ENCODE measurements at places on chromosomes 12 and 14. TPM values are rescaled to one million over a fixed set of nuclear protein-coding genes. Genes with fewer than 3 reads are reported as not detected.

GRCh38 chr12:48028541-48029431, 24.5 kb upstream of the COL2A1 start:
- DNase-seq = no peak
- no peaks in the 10 kb centered on the region for H3K36me3 ChIP-seq
- peaks cover 6% of the 10 kb centered on the region for H3K4me1 ChIP-seq
- peaks cover 100% of the 10 kb centered on the region for H3K27me3 ChIP-seq
- H3K27ac ChIP-seq = no peak overlapping the region

- no peaks in the 10 kb centered on the region for H3K27me3 ChIP-seq
- no peaks in the 10 kb centered on the region for H3K4me1 ChIP-seq
- H3K27ac ChIP-seq = no peak overlapping the region
- no peaks in the 10 kb centered on the region for H3K36me3 ChIP-seq
- DNase-seq = no peak
These were observed 265.1 kb downstream of the BTG1 start for GRCh38 chr12:91880528-91880927.

ZNF839 gene
- 15.1 TPM for total RNA-seq

PTPRR gene
- 0.60 TPM for total RNA-seq

GLT1D1 gene
- 1.5 TPM for total RNA-seq

- no peaks in the 10 kb centered on the region for H3K36me3 ChIP-seq
- peak overlapping the region; percentile 66 for H3K4me3 ChIP-seq
- peaks cover 10% of the 10 kb centered on the region for H3K4me1 ChIP-seq
- no peak overlapping the region for H3K27ac ChIP-seq
These were observed 1.6 kb upstream of the ACVRL1 start for GRCh38 chr12:51905471-51906429.

DNA sequence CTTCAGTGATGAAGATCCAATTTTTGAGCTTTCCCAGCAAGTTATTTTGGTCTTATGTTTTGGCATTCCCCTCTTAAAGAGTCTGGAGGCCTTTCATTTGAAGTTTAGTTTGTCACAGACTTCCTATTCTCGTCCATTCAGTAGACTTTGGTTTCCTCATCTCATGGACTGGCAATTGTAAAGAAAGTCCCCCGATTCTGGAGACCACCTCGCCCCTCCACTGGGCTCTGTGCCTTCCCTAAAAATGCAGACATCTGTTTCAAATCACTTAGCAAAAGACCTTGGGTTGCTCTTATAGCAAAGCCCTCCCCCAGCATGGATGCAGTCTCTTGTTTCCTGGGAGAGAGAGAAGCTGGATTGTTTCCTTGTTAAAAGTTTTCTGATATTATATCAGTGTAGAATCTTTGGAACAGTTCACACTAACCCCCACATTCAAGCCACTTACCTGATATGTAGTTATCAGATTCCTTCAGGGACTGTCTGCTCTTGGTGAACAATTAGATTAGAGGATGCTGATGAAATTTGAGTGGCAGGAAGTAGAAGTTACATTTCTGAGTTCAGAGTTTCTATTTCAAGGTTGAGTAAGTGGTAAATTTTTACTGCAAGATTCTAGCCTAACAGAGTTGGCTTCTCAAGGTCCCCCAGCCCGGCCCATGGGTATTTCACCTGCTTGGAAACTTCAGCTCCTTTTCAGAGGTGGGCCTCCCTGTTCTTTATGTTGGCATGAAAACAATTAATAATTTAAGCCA, 56.3 kb downstream of the PLXNC1 start:
- H3K4me3 ChIP-seq = no peak overlapping the region
- peaks cover 3% of the 10 kb centered on the region for H3K36me3 ChIP-seq
- H3K4me1 ChIP-seq = peaks cover 35% of the 10 kb centered on the region
- no peak overlapping the region for H3K27ac ChIP-seq
- H3K27me3 ChIP-seq = no peaks in the 10 kb centered on the region

DNA sequence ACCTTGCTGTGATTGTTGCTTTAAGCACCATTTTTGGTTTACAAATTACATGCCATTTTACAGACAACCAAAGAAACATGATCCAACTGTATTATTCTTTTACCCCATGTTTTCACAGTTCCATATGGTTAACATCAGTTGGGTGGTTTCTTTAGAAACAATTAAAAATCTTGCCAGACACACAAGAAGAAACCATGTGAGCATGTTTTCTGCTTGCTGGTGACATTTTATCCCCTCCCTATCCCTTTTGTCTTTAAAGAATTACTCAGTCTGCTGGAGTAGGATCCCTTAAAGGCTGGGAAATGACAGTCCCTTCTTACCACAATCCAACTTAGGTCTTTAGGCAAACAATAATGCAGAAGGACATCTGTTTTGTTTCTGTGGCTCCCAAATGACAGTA, 121.8 kb upstream of the PLXNC1 start:
- peaks cover 13% of the 10 kb centered on the region for H3K36me3 ChIP-seq
- no peak overlapping the region for H3K27ac ChIP-seq
- peaks cover 13% of the 10 kb centered on the region for H3K4me1 ChIP-seq
- no peak overlapping the region for H3K4me3 ChIP-seq
- no peaks in the 10 kb centered on the region for H3K27me3 ChIP-seq

KCNA5 gene
- 0.23 TPM for total RNA-seq

- H3K27me3 ChIP-seq = peaks cover 7% of the 10 kb centered on the region
- no peak for DNase-seq
- H3K4me1 ChIP-seq = no peaks in the 10 kb centered on the region
These were observed 14.3 kb downstream of the DHRS2 start for GRCh38 chr14:23650506-23650905.

SCN8A gene
- 13.2 TPM for total RNA-seq

DNA sequence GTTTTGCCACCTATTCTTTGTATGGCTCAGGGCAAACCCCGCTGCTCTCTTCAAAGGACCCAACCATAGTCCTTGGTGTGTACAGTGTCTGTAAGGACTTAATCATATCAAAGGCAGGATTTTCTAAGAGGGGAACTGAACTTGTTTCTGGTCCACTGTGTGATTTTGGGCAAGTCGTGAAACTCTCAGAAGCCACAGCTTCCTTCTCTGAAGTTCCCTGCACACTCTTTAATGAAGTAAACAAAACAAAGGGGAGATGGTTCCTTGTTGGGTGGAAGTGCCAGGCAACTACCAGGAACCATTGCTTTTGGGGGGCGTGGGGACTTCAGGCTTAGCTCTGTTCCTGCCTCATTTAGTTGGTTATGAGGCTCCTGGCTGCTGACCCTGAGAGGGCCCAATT, 152.4 kb downstream of the VRK1 start:
- H3K4me1 ChIP-seq = peaks cover 14% of the 10 kb centered on the region
- peaks cover 4% of the 10 kb centered on the region for H3K36me3 ChIP-seq
- no peak overlapping the region for H3K4me3 ChIP-seq
- H3K27me3 ChIP-seq = no peaks in the 10 kb centered on the region
- no peak overlapping the region for H3K27ac ChIP-seq

SERPINA9 gene
- not detected for total RNA-seq

DNA sequence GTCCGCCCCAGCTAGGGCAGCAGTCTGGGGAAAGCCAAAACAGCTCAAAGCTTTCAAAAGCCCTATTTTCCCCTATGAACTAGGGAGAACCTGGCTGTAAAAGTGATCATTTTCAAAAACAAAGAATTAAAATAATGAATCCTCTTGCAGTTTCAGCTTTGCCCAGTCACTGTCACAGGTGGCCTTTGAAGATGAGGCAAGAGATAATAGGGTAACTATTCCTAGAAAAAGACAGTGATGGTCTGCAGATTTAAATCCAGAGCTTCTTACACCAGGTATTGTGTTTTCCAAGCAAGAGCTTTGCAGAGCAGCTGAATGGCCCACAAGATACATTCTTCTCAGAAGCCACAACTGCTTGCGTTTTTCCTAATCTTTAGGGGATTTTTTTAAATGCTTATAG, 80.2 kb upstream of the NUDT4 start:
- peaks cover 12% of the 10 kb centered on the region for H3K4me1 ChIP-seq
- no peaks in the 10 kb centered on the region for H3K27me3 ChIP-seq
- no peak overlapping the region for H3K4me3 ChIP-seq
- H3K36me3 ChIP-seq = no peaks in the 10 kb centered on the region
- no peak for DNase-seq

SERPINA12 gene
- total RNA-seq = not detected

NPFF gene
- 0.57 TPM for total RNA-seq

OTOGL gene
- total RNA-seq = 0.39 TPM

- peaks cover 3% of the 10 kb centered on the region for H3K36me3 ChIP-seq
- H3K27me3 ChIP-seq = no peaks in the 10 kb centered on the region
- no peak for DNase-seq
- peak overlapping the region; percentile 16 for H3K27ac ChIP-seq
These were observed 10.8 kb downstream of the TSPAN9 start for GRCh38 chr12:3087758-3088650.

- DNase-seq = no peak
- H3K36me3 ChIP-seq = peaks cover 6% of the 10 kb centered on the region
- H3K4me1 ChIP-seq = peaks cover 4% of the 10 kb centered on the region
- no peaks in the 10 kb centered on the region for H3K27me3 ChIP-seq
- no peak overlapping the region for H3K27ac ChIP-seq
These were observed 366.8 kb downstream of the VRK1 start for GRCh38 chr14:97164021-97164420.

- H3K27me3 ChIP-seq = no peaks in the 10 kb centered on the region
- no peak overlapping the region for H3K4me3 ChIP-seq
- no peak for DNase-seq
- H3K36me3 ChIP-seq = no peaks in the 10 kb centered on the region
- H3K4me1 ChIP-seq = no peaks in the 10 kb centered on the region
- H3K27ac ChIP-seq = no peak overlapping the region
These were observed 164.5 kb downstream of the ANO2 start for GRCh38 chr12:5780536-5780935.

DNA sequence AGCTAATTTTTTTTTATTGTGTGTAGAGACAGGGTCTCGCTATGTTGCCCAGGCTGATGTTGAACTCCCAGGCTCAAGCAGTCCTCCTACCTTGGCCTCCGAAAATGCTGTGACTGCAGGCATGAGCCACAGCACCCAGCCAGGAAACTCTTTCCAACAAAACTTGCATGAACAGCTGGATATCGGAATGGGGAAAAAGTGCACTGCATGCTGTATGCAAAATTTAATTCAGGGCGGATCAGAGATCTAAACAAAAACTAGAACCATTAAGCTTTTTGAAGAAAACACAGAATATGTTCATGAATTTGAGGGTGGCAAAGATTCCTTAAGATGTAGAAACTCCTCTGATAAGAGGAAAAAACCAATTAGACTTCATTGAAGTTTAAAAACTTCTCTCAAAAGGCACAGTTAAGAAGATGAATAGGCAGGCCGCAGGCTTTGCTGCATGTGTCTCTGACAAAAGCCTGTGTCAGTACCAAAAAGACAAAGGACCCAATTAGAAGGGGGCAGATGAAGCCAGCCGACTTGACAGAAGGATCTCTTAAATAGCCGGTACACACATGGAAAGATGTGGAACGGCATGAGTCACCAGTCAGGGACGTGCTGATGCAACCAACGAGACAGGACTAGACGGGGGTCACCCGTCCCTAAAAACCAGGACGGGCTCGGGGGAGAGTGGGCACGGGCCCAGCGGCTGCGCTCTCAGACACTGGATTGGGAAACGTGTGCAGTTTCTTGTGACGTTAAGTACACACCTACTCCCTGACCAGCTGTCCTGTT, 34.8 kb upstream of the MMP17 start:
- no peak for DNase-seq
- peak overlapping the region; percentile 80 for H3K27ac ChIP-seq
- peaks cover 38% of the 10 kb centered on the region for H3K4me1 ChIP-seq
- H3K4me3 ChIP-seq = no peak overlapping the region
- H3K27me3 ChIP-seq = no peaks in the 10 kb centered on the region

FGF23 gene
- total RNA-seq = 0.24 TPM

NEK9 gene
- total RNA-seq = 50.8 TPM

FUT8 gene
- total RNA-seq = 37.9 TPM

GPR68 gene
- 0.28 TPM for total RNA-seq

HOXC9 gene
- total RNA-seq = not detected

- peaks cover 67% of the 10 kb centered on the region for H3K4me1 ChIP-seq
- H3K27me3 ChIP-seq = peaks cover 99% of the 10 kb centered on the region
- peak overlapping the region; percentile 68 for H3K4me3 ChIP-seq
- H3K27ac ChIP-seq = no peak overlapping the region
- peak; percentile 70 for DNase-seq
These were observed 3.1 kb downstream of the LHX5 start for GRCh38 chr12:113468365-113469223.

DNA sequence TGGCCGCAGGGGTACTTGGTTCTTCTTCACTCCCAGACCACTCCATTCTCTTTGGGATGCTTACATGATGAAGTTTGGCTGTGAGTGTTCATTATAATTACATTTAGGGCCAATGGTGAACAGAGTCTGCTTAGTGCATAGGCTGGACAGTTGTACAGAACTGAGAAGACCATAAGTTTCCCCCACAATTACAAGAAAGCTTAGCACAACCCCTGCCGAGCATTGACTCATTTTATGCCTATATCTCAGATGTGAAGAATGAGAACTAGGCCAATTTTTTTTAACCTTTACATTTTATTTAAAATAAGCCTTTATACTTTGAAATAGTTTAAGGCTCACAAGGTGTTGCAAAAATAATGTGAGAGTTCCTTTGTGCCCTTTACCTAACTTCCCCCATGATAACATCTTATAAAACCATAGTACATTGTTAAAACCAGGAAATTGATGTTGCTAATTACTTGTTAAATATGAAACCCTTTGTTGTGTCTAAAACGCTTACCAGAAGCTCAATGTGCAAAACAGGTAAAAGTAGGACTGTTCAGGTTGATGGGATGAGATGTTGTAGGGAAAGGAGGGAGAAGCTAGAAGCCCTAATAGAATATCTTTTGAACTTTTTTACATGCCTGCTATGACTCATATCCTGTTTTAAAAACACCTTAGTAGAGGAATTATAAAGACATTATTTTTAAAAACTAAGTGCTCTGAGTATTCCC, 47.2 kb downstream of the ALDH1L2 start:
- DNase-seq = no peak
- H3K27ac ChIP-seq = 0 out of 2 replicates have a peak overlapping the region, but pooled peaks have one; percentile 81
- no peak overlapping the region for H3K4me3 ChIP-seq
- no peaks in the 10 kb centered on the region for H3K27me3 ChIP-seq

SDS gene
- 0.31 TPM for total RNA-seq

DNA sequence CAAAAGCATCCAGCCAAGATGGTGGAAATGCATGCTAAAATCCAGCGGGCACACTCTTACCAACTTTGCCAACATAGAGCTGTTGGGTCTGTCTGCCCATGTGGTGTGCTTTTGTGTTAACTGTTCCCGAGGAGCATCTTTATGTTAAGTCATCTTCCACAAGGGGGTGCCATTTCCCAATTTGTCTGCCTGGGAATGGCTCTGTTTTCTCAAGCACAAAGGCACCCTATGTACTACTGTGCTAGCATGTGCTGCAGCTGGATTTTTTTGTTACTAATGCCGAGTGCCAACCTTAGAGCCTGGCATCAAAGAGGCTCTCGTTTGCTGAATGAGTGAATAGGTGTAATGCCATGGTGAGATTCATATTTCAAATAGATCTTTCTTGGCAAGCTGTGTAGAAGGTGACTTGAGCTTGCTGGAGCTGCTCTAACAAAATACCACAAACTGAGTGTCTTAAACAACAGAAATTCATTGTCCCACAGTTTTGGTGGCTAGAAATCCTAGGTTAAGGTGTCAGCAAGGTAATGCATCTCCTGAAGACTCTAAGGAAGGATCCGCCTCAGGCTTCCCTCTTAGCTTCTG, 74.3 kb downstream of the TRHDE start:
- H3K4me1 ChIP-seq = peaks cover 27% of the 10 kb centered on the region
- no peaks in the 10 kb centered on the region for H3K27me3 ChIP-seq
- H3K36me3 ChIP-seq = no peaks in the 10 kb centered on the region

Measured in WTC11 (cell line).